Vagina (tissue), 2 donors: ENCODE measurements at places on chromosomes 4 and X.
A peak's percentile ranks its signal among the peaks of the same experiment; 100 is the strongest.

- DNase-seq, result no peak
Observed at GRCh38 chrX:53288189-53288588, 6.8 kb upstream of the IQSEC2 start.

GRCh38 chr4:100286636-100287035, 96.4 kb upstream of the DDIT4L start:
- no peak for DNase-seq

DNA sequence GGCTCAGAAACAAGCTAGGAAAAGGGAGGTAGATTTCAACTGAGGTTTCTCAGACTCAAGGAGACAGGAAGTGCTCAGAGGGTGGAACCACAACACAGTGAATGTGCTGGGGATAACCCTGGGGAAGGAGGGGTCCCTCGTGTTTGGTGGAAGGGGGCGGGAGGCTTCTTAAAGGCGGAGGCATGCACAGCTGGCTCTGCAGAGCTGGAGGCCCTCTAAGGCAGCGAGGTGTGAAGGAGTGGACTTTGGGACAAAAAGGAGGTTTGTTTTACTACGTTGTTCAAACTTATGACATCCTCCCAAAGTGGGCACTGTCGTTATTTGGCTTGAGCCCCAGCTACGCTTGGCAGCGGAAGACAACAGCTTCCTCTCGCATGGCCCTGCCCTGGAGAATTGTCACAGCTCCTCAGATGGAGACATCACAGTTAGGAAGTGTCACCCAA, 21.7 kb upstream of the MTM1 start:
- DNase-seq, result no peak

DNA sequence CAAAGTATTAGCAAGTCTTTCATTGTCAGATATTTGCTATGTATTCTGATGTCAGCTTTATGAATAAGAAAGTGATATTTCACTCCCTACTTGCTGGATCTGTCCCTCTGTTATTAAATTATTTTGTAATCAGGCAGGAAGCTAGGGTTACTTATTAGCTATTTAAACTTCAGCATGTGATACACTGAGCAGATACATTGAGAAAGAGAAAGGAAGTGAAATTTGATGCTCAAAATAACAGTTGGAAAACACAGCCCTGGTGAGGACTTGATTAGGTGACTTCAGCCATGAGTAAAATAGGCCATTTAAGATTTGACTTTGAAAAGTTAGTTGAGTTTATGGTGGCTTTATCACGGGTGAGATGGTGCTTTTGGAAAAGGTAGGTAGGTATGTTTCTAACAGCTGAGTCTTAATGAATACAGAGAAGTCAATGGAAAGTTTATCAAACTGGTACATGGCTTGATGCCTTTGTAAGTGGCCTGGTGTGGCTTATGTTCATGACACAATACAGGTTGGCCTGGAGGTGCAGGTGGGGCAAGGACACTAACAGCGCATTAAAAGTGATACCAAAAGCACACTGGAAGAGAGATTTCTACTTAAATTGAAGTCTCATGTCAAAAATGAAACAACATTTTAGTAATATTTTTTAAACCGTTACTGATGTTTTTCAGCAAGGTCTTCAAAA, 321.2 kb upstream of the SPOCK3 start:
- DNase-seq, result no peak

- no peak for DNase-seq
Observed at GRCh38 chr4:101348995-101349800, 1.9 kb upstream of the PPP3CA start.

GRCh38 chr4:11334887-11335286, 93.8 kb downstream of the HS3ST1 start:
- no peak for DNase-seq

- no peak for DNase-seq
Observed at GRCh38 chr4:120080533-120080932, 13.9 kb upstream of the MAD2L1 start.

- DNase-seq, result no peak
Observed at GRCh38 chr4:6771229-6771671, 11.3 kb upstream of the KIAA0232 start.

DNA sequence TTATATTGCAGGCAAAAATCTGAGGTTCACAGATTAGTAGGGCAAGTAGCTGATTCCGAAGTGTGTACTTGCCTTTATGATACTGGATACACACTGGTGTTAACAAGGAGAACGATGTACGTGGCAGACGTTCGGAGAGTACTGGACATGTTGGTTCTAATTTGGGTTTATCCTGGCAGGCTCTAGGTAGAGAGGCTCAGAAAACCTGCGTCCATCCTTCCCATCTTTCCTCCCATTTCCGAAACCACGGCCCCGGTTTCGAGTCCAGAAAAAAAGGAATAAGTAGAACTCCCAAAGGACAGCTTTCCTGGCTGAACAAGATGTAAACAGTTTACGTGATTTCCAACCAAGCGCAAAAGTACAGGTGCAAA, 351 bp upstream of the SLC30A9 start:
- no peak for DNase-seq

DNA sequence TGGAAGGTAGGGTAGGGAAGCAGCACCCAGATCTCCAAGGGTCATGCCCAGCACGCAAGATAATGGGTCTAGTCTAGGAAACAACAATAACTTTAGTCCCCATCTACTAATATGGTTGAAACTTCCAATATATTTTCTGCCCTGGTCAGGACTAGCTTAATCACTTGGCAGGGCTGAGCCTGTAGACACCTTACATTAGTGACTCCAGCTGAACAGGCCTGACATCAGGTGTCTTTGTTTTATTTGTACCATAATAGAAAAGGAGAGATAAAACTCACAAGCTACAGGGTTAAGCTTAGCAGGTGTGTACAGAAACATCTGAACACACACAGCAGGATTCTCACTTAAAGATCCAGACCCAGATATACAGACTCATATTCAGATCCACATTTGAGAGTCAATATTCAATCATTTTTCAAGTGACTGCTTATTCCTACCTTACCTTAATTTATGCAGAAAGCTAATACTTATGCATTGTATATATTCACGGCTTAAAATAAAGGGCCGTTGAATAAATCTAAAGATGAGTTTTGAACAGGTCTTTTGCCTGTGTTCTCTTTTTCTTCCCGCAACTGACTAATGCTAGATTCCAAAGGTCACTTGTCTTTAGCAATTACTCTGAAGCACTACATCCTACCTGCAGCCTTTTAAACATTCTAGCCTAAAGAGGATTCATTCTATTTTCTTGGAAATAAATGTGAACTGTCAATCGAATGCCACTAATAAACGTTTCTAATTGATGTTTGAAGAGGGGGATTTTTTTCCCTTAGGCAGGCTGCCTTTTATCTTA, 745.3 kb downstream of the RPA4 start:
- DNase-seq, result no peak

DNA sequence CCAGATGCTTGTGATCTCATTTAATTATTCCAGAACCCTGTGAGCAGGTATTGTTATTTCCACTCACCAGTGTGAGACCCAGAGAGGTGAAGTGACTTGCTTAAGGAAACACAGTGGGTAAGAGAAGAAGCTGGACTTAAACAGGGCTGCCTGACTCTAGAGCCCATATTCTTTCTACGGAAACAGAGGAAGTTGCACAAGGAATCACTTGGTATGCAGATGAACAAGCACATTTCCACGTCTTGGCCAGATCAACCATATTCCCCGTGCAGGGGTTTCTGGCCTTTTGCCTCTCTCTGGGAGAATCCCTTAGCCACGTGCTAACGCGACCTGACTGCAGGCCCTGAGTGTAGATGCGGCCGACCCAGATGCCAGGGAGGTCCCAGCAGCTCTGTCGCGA, 195.5 kb upstream of the ATP6AP2 start:
- no peak for DNase-seq

DNA sequence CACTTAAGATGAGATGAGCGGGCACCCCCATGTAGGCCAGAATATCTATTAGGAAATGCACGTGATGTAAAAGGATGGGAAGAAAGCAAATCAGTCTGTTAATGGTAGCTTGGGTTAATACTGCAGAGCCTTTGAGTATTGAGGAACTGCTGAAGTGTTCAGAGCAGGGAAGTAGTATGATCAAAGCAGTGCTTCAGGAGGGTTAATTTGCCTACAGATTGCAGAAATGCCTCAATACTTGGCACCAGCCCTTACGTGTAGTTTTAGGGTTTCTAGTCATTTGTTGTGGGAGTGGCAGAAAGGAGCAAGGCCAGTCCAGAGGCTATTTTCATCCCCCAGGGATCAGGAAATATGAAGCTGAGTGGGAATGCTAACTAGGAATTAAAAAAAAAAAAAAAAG, 19.7 kb downstream of the ZFX start:
- DNase-seq, result no peak

DNA sequence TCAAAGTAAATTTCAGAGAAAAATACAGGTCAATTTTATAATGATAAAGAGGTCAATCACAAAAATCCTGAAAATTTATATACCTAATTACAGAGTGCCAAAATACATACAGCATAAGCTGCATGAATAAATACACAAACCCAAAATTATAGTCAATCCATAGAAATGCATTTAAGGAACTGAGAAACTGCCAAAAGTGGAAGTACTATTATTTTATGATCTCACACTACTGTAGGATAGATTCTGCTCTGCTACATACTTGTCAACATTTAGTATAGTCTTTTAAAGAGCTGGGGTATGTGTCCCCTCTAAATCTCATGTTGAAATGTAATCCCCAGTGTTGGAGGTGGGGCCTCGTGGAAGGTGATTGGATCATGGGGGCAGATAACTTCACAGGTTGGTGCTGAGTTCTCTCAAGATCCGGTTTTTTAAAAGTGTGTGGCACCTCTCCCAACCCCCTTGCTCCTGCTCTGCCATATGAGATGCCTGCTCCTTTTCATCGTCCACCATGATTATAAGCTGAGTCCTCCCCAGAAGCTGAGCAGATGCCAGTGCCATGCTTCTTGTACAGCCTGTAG, 31.8 kb downstream of the CHIC2 start:
- no peak for DNase-seq

- DNase-seq, result no peak
Observed at GRCh38 chr4:40728333-40728732, 21.4 kb upstream of the NSUN7 start.

GRCh38 chrX:45771114-45771513, 570.4 kb upstream of the DIPK2B start:
- no peak for DNase-seq

- DNase-seq, result peak; percentile 25
Observed at GRCh38 chr4:26459054-26459755, 31.1 kb downstream of the CCKAR start.

- DNase-seq, result no peak
Observed at GRCh38 chr4:104531390-104531789, 36.7 kb upstream of the CXXC4 start.

DNA sequence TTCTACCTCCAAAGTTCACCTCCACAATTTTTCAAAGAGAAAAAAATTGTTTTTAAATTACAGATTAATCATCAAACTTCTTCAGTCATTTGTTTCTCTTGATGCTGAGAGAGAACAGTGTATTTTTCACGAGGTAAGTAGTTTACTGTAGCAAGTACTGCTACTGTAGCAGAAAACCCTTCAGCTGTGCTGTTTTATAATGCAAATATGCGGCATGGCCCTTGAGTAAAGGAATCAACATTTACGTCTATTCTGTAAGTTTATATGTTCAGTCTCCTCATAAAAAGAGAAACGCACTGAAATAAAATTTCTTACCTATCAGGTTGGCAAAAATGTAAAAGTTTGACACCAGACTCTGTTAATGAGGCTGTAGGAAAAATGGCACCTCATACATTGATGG, 399.0 kb downstream of the NKX6-1 start:
- DNase-seq, result no peak

DNA sequence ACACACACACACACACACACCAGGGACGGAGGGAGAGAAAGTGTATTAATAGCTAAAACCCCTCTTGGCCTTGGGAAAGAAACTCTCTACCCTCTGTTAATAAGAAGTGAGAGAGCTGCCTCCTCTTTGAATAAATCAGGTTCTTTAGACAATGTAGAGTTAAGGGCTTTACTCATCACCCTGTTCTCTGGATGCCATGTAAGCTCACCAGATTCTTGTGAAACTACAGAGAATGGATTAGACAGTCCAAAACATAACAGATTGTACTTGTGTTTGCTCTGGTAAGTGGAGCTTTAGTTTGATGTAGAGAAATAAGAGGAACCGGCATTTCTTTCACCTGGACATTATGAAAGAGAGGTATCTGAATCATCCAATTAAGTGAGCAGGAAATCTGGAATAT, 263.2 kb downstream of the DMD start:
- DNase-seq, result no peak

- DNase-seq, result no peak
Observed at GRCh38 chrX:154431341-154431740, 2.9 kb downstream of the ATP6AP1 start.

GRCh38 chr4:11223311-11223710, 205.4 kb downstream of the HS3ST1 start:
- DNase-seq, result no peak

DNA sequence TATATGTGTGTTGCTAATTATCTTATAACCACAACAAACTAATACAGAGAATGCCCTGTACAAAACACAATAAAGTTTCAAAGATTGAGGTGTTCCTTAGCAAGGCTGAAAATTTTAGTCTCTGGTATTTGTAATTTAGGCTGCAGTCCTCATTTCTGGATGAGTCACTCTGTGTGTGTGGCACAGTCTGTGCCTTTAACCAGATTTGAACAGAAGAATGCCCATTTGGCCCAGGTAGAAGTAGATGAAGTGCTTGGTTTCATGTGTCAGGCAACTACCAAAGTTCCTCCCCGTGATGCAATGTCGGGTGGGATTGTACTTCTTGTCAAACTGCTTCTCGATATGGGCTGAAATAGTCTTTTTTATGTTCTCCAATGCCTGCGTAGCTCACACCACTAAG, 91.6 kb upstream of the H2AZ1 start:
- DNase-seq, result no peak

- no peak for DNase-seq
Observed at GRCh38 chrX:19556202-19556601, 40.9 kb upstream of the MAP3K15 start.
